ENCODE measurements at places on chromosomes 11 and 22.
A peak's percentile ranks its signal among the peaks of the same experiment; 100 is the strongest.

- no peak for DNase-seq
Observed at GRCh38 chr22:28541137-28541536, 138.5 kb downstream of the TTC28 start.

GRCh38 chr11:84645988-84646694 is 981.0 kb downstream of the DLG2 start:
- no peak for DNase-seq

DNA sequence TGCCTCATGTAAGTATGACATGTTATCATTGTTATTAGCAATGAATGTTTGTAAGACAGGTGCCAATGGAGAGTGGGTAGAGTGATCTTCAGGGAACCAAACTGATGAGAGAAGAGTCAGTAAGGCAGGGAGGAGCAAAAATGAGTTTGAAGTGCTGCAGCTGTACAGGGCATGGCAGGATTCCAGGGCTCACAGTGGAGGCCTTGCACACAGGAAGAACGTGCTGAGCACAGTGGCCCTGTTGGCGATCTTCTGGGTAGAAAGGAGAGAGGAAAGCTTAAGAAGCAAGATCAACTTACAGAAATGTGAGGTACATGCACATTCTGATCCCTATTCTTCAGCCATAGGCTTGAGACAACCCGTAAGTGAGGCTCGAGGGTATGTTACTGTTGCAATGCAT is 219.3 kb upstream of the TMEM45B start:
- no peak for DNase-seq

DNA sequence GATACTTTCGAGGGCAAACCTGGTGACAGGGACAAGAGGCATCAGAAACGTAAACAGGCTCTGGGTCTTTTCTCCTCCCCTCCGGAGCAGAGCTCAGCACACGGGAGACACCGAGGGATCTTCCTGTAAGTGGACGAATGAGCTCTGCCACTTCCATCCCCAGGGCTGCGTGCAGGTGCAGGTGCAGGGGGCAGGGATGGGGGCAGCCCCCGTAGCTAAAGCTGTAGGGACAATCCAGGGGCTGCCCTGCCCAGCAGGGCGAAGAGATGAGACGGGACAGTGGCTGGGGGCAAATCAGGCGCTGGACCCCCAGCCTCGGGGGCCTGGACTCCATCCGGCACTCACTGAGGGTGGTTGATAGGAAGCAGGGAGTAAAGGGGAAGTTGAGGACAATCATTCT is 505.4 kb downstream of the BRD1 start:
- DNase-seq = no peak

- DNase-seq = peak; percentile 21
Observed at GRCh38 chr11:127859941-127860354, 727.4 kb downstream of the ETS1 start.

DNA sequence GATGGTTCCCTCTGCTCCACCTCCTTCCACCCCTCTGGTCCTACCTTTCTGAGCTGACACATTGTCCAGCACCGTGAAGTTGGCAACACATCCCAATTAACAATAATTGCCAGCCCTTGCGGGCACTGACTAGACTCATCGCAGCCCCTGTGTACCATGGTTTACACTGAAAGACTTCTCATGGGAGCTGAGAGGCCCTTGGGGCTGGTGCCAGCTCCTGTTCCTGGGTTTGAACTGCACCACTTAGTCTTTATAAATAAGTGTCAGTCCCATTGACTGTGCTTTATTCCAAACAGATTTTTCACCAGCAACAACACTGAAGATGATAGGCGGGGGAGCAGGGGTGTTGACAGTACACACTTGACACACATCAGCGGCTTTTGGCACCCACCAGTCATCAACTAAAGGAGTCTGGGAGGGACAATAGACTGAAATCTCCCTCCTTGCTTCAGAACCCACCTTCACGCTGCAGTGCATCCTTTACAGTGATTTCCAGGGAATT is 447.3 kb downstream of the NTM start:
- DNase-seq = no peak

DNA sequence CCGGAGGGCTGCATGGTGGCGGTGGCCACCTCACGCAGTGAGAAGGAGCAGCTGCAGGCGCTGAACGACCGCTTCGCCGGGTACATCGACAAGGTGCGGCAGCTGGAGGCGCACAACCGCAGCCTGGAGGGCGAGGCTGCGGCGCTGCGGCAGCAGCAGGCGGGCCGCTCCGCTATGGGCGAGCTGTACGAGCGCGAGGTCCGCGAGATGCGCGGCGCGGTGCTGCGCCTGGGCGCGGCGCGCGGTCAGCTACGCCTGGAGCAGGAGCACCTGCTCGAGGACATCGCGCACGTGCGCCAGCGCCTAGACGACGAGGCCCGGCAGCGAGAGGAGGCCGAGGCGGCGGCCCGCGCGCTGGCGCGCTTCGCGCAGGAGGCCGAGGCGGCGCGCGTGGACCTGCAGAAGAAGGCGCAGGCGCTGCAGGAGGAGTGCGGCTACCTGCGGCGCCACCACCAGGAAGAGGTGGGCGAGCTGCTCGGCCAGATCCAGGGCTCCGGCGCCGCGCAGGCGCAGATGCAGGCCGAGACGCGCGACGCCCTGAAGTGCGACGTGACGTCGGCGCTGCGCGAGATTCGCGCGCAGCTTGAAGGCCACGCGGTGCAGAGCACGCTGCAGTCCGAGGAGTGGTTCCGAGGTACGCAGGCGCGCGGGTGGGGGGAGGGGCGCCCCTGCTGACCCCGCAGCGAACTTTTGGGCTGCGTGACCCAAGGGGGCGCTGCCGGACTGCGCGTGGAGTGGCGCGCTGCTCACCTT is 670 bp downstream of the NEFH start:
- DNase-seq = no peak

GRCh38 chr11:121274332-121274991 is 18.1 kb upstream of the SC5D start:
- no peak for DNase-seq

GRCh38 chr11:63920126-63920938 is 3.4 kb upstream of the RCOR2 start:
- no peak for DNase-seq

DNA sequence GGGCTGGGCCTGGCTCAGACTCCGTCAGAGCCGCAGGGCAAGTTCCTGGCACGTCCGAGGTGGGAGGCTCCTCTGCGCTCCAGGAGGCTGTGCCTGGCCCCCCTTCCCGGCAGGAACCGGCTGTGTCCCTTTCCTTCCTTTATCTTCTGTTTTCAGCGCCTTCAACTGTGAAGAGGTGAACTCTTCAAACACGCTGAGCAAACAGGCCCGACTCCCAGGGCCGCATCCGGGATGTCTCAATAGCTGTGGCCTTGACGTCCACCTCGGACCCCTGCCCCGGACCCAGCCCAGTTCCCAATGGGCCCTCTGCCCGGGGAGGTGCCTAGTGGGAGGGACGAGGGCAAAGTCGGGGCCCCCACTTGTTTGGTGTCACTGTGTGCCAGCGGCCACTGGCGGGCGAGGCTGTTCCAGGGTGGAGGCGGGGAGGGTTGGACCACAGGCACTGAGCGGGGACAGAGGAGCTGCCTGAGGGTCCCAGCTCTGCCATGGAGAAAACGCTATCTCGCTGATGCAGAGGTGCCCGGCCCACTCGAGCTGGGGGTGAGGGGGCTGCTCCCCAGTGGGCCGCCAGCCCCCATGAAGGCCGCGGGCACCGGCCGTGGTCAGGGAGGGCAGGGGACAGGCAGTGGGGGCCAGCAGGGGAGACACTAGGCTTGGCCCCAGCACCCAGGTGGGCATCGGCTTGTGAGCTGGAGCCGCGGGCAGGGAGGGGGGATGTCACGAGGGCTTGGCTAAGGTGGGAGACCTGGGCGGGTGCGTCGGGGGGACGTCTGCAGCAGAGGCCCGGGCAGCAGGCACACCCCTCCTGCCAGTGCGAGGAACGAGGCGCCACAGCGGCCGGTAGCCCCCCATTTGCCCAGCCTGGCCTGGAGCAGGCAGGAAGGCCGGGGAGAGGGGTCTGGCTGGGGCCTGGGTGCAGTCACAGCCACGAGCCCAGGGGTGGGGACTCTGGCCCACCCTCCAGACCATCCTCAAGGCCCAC is 2.7 kb upstream of the MUC5B start:
- no peak for DNase-seq

DNA sequence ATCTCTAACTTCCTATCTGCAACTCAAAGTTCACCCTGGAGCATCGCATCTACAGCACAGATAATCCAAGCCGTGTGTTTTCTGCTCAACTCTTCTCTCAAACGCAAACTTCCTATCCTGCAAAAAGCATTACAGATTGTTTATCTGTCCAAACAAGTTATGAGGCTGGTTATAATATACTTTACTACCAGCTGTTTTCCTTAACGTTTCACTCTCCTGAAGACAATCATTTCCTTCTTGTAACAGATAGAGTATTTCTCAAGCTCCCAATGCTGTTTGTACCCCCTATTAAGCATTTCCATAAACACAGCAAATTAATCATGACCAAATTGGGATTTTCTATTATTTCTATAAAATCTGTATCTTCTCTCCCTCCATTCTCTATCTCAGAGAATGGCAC is 84.7 kb downstream of the SBF2 start:
- no peak for DNase-seq

All from GM04503 (cell line).